Stimulated activated CD4-positive, alpha-beta T cell treated with anti-CD3 and anti-CD28 coated beads, Interleukin-1b, Interleukin-23, amount 100 ng/mL, for 1 hour (primary cell): ENCODE measurements at places on chromosomes 6 and 20.

DNA sequence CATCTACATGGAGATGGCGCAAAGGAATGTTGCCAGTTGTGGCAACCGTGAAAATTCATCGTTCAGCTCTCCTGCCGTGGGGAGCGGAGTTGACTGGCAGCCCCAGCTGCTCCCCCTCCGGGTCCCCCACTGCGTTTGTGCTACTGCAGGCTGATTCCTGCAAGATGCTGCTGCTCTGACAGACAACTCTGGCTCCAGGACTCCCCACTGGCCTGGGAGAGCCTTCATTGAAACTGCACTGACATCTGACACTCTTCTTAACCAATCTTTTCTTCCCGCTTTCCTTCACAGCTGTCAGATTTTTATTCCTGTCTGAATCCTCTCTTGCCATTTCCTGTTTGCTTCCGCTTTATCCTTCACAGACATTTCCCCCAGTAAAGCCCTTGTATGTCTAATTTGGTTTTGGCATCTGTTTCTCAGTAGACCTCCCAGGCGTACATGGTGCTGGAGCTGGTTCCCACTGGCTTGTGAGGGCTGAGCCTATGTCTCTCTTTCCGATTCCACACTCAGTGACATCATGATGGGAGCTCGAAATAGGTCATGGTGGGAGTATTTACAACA is 9.5 kb upstream of the ATRN start:
- DNase-seq, result no peak

DNA sequence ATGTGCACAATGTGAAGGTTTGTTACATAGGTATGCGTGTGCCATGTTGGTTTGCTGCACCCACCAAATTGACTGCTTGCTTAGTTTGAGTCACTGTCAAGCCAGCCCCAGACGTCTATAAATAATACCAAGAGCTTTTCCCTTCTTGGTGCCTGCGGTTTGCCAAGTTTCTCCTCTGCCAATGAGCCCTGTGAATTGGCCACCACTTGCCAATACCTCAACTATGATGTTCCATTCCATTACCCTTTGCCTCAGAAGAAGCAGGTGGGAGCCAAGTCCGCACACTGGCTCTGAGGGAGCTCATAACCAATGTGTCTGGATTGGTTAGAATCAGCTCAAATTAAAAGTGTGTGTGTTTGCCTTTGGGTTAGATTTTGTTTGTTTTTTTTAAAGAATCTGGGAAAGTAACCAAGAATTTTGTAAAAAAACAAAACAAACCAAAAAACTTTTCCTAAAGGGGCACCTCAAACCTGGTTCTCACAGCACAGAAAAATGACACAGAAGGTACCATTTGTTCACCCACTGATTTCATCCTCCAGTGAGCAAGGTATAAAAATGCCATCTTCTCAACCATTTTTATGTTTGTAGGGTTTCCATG is 244.7 kb upstream of the PRND start:
- no peak for DNase-seq

GRCh38 chr6:1770435-1770843 is 160.7 kb downstream of the FOXC1 start:
- DNase-seq, result no peak

DNA sequence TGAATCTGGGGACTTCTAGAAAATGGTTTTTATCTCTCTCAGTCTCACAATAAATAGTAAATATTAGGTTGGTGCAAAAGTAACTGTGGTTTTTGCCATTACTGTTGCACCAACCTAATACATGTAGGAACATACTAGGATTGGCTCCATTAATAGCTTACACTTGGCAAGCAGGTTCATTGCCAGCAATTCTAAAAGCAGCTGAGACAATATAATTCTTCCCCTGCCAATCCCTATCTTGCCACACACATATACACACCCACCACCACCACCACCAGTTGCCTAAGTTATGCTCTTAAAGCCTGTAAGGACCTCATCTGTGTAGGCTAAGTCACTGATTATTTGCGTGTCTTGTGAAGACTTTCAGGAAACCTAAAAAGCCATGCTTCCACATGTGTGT is 145.1 kb downstream of the KIF16B start:
- no peak for DNase-seq

DNA sequence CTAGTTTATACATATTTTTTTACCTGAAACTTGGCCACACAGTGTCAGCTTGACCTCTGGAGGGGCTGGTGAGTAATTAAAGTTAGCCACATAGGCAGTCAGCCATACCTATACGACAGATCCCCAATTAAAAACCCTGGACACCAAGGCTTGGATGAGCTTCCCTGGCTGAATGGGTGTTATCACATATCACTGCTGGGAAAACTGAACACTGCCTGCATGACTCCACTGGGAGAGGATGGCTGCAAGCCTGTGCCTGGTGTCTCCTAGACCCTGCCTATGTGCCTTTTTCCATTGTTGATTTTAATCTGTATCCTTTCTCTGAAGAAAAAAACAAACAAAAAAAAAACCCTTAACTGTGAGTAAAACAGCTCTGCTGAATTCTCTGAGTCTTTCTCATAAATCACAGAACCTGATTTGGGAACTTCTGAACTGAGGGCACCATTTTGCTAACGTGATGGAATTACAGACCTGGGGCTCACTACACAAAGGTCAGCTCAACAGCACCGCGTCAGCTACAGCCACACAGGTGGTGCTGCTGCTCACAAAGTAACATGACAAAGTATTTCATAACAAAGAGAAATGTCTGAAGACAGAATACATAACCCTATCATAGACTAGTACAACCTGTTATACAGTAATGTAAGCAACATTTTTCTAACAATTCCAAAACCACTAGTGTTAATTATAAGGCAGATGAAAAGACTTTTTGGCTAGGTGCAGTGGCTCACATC is 97.0 kb downstream of the SLC23A2 start:
- no peak for DNase-seq

- DNase-seq, result no peak
These were observed at the start of gene HLA-DRB1 for GRCh38 chr6:32589596-32590449. HLA-DRB1 (minus strand) TSS chr6:32589848; CDS start chr6:32589742, 106 bp downstream.

DNA sequence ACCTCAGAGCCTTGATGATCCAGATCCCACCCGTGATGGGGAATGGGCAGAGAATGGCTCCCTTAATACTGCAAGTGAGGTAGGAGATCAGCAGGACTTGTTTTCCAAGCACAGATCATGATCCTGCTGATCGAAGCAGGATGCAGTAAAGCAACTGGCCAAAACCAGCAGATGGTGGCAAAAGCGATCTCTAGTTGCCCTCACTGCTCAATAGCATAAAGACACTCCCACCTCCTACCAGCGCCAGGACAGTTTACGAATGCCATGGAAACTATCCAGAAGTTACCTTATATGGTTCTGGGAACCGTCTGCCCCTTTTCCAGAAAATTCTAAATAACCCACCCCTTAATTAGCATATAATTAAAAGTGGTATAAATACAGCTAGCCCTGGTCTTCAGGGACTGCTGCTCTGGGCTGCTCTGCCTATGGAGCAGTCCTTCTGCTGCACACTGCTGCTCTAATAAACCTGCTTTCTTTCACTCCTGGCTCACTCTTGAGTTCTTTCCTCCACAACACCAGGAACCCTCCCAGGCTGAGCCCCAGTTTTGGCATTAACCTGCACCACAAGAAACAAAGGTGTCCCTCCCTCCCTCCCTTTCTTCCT is 415.8 kb downstream of the PREX1 start:
- no peak for DNase-seq

DNA sequence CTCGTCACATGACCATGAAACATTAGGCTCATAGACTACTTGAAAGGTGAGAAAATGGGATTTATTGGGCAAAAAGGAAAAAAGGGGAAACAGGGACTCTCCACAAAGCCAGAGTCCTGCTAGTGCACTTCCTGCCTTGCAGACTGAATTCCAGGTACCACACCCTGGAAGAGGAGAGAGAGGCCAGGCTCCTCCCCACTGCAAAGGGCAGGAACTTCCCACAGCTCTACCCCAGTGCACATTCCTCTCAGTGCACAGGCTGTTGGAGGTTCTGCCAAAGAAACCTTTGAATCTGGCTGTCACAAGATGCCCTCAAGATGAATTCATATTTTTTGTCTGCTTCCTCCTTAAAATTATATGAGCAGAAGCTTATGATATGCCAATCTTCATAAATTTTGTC is 920.4 kb upstream of the GJE1 start:
- no peak for DNase-seq

GRCh38 chr20:47597090-47597489 is 95.4 kb downstream of the NCOA3 start:
- DNase-seq, result no peak

GRCh38 chr20:16201191-16201590 is 372.1 kb downstream of the KIF16B start:
- DNase-seq, result no peak

- no peak for DNase-seq
These were observed 213.7 kb downstream of the GRIK2 start for GRCh38 chr6:101607111-101607690.

- no peak for DNase-seq
These were observed 17.9 kb upstream of the RUNX2 start for GRCh38 chr6:45310118-45310788.
